NCI-H2081 (cell line): ENCODE measurements at places on chromosomes 11 and 22.

DNA sequence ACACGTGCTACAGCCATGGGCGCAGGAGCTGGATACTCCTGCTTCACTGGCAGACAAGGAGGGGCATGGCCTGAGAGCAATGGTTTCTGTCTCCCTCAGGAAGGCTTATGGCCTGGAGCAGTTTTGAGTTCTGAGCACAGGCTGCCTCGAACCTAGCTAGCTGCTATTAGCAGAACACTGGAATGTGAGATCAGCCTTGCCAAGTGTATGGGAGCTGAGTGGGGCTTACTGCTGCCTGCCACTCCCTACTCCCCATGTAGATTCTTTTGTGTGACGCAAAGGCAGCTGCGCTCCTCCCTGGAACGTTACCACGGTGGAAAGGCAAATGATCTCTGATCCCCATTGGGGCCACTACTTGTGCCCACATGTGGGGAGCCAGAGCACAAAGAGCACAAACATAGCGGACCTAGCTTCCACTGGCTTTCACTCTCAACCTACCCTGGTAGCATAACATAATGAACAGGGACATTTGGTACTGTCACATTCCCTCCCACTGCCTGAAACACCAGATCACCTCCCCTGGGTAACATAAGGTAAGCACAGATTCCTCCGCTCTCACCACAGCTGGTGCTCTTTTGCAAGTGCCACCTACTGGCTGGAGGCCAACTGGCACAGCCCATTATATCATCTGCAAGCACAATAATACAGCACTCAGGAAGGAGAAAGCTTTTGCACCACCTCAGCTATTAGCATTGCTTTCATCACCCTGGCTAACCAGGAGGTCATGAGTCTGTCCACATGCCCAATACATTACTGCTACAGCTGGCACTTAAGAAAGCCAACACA lies 84.6 kb upstream of the GUCY1A2 start:
- peak; percentile 61 for DNase-seq

DNA sequence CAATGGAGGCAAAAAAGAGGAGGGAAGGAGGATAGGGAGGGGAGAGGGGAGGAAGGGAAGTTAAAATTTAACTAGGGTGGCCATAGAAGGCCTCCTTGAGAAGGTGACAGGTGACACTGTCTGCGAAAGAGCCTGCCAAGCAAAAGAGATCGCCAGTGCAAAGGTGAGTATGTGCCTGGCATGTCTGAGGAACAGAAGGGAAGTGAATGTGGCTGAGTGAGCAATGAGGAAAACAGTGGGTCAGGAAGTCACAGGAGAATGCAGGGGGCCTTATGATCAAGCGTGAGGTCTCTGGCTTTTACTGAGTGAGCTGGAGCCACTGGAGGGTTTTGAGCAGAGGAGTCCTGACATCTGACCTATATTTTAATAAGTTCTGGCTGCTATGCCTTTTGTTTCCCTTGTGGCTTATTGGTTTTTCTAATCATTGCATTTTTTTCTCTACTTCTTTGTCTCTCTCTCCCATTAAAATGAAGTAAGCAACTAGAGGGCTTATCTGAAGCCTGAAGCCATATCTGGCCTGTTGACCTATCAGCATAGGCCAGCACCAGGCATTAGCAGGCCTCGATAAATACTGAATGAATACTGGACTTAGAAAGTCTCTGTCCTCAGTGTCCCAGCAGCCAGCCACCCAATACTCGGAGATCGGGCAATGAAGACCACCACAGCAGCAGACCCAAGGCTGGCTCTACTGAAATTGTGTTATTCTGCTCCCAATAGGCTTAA lies 5.6 kb downstream of the AP1B1 start:
- DNase-seq = no peak

GRCh38 chr11:57971272-57972012 lies 52.2 kb upstream of the OR9Q1 start:
- DNase-seq = no peak

GRCh38 chr11:56841210-56841810 lies 92.8 kb upstream of the OR9G4 start:
- peak; percentile 8 for DNase-seq

DNA sequence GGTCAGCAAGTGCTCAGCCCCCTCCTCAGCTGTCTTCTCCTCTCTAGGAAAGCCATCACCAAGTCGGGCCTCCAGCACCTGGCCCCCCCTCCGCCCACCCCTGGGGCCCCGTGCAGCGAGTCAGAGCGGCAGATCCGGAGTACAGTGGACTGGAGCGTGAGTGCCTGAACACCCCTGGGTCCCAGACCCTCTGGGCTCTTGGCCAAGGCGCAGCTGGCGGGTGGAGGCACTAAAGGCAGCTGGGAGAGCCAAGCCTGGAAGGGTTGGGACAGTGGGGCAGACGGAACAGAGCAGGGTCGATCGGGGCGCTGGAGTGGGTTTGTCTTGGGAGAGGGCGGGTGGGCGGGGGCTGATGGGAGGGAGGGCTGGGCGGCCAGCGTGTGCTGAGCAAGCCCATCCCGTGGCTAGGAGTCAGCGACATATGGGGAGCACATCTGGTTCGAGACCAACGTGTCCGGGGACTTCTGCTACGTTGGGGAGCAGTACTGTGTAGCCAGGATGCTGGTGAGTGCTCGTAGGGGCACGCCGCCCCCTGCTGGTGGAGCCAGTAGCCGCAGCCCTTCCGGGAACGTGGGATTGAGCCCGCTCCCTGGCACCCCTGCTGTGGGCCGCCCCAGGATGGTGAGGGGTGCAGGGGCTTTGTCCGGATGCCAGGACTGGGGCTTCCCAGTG lies 14.1 kb upstream of the MDK start:
- DNase-seq = peak; percentile 48

DNA sequence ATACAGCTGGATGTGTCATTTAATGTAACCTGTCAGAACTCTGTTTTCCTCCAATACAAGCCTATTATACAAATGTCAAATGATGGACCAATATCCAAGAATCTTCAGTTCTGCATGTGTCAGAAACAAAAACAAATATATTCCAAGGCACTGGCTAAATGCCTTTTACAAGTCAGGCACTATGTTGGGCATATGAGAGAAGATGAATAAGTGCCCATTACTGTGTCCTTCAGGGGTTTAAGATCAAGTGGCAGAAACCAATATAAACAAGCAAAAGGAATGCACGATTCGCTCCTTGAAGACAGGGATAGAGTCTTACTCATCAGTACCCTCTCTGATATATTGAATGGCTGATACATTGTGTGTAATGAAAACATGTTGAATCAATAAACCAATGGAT lies 254.4 kb downstream of the TTC28 start:
- DNase-seq = no peak

DNA sequence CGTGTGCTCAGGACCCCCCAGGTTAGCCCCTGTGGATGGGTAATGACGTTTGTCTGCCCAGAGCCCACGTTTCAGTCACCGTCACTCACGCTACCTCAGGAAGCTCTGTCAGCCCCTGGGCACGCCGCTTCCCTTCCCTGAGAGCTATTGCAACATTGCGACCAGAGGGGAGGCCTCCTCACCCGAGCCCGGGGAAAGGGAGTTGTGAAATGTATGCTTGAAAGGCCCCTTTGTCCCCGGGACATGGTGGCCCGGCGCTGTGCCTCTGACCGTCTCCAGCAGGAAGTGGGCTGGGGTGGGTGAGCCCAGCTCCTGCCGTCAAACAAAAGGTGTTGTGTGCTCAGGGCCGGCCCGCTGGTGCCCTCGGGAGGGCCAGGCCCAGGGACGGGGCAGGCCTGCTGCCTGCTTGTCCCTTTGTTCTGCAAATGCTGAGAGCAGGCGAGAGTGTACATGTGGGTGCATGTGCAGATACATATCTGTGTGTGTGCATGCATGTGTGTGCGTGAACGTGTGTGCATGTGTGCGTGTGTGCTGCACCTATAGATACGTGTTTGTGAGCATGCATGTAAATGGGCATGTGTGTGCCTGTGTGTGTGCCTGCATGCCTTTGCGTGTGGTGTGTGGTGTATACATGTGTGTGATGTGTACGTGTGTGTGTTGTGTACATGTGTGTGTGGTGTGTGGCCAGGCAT lies 1125.0 kb downstream of the BRD1 start:
- no peak for DNase-seq

DNA sequence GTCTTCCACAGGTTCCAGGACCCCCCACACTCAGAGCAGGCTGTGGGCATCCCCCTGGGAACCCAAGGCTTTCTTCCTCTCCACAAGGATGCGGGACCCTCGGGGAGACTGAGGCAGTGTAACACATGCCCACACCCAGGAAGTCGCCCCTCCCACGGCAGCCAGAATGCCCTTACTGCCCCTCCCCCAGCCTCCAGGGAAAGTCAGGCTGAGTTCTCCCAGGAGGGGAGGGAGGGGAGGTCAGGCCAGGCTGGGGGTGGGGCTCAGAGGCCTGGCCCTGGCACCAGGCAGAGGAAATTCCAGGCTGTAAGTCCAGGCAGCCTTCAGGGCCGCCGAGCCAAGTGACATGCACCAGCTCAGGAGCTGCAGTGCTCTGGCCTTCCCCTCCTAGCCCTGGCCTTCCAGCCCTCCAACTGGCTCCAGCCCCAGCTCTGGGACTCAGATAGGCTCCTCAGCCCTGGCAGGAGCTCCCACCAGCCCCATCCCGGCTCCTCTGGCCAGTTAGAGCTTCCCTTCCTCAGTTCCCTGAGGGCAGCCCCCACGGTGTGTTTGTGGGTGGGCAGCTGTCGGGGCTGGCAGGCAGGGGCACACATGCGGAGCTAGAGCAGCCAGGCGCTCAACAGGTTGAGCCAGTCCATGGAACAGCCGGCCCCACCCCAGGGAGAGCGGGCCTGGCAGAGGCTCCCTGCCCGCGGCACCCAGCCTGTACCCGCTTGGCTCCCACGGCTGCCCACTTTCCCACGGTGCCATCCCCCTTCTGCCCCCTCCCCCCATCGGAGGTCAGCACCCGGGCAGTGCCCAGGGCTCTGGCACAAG lies 3.6 kb downstream of the BCL9L start:
- DNase-seq = no peak

DNA sequence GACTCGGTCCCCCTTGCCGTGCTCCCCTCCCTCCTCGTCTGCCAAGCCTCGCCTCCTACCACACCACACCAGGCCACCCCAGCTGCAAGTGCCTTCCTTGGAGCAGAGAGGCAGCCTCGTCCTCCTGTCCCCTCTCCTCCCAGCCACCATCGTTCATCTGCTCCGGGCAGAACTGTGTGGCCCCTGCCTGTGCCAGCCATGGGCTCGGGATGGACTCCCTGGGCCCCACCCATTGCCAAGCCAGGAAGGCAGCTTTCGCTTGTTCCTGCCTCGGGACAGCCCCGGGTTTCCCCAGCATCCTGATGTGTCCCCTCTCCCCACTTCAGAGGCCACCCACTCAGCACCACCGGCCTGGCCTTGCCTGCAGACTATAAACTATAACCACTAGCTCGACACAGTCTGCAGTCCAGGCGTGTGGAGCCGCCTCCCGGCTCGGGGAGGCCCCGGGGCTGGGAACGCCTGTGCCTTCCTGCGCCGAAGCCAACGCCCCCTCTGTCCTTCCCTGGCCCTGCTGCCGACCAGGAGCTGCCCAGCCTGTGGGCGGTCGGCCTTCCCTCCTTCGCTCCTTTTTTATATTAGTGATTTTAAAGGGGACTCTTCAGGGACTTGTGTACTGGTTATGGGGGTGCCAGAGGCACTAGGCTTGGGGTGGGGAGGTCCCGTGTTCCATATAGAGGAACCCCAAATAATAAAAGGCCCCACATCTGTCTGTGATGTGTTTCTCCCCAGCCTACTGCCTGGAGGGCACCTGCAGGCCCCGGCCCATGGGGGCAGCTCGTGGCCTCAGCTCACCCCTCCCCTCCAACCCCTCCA lies 29.8 kb downstream of the CAPN1 start:
- no peak for DNase-seq

GRCh38 chr22:32567544-32567943 lies 92.9 kb downstream of the FBXO7 start:
- DNase-seq = no peak

- no peak for DNase-seq
These were observed 162.9 kb upstream of the ZBED5 start for GRCh38 chr11:11020747-11021149.

DNA sequence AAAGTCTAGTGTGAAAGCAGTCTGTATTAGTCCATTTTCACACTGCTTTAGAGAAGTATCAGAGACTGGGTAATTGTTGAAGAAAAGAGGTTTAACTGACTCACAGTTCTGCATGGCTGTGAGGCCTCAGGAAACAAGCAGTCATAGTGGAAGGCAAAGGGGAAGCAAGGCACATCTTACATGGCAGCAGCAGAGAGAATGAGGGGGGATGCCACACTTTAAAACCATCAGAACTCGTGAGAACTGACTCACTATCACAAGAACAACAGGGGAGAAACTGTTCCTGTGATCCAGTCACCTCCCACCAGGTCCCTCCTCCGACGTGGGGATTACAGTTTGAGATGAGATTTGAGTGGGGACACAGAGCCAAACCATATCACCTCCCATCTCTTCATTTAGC lies 13.8 kb upstream of the TUBA8 start:
- DNase-seq = no peak
